ENCODE measurements at places on chromosomes 4 and X.

- DNase-seq, result no peak
These were observed 127.2 kb upstream of the GPC4 start for GRCh38 chrX:133542476-133542875.

- DNase-seq, result no peak
These were observed 12.9 kb downstream of the CSF2RA start for GRCh38 chrX:1281521-1281920.

GRCh38 chr4:149293046-149293649 is 522.5 kb downstream of the IQCM start:
- DNase-seq, result no peak

DNA sequence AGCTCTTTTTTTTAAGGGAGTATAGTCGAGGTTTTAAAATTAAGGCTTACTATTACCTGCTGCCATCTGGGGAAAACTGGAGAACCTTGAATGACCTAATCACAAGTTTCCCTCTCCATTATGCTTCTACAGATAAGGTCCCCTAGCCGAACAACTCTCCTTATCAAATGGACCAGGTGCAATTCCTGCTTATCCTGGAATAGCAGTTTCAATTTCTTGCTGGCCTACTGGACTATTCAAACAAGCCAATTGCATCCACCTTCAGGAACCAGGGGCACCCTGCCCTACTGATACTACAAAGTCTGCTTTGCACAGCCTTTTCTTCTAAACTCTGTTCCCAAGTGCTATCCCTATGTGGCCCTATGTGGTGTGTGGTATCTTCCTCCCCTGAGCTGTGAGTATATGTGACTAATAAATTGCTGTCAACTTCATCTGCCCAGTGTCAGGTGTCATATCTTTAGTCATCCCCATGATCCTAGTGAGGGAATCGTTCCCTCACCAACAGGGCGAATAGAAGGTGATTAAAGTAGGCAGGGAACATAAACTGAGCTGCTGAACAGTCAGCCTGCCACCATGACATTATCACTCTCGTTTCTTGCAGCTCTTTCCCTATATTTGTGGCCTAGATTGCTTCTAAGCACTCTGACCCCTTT is 128.5 kb downstream of the ATG4A start:
- DNase-seq, result no peak

DNA sequence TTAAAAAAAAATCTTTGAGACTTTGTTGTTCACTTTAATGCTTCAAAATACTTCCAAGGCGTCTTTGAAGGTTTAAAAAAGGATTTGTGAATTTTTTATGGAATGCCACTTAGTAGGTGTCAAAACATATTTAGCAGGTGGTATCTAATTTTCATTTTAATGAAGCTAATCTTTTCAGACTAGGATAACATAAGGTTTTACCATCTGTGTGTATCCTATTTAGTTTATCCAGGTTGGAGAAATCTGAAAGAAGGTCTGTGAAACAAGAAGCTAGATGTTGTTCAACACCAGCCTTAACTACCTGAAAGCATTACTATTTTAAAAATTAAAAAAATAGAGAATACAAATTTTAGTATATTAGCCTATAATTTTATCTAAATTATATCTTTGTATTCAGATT is 193.4 kb downstream of the GRID2 start:
- no peak for DNase-seq

DNA sequence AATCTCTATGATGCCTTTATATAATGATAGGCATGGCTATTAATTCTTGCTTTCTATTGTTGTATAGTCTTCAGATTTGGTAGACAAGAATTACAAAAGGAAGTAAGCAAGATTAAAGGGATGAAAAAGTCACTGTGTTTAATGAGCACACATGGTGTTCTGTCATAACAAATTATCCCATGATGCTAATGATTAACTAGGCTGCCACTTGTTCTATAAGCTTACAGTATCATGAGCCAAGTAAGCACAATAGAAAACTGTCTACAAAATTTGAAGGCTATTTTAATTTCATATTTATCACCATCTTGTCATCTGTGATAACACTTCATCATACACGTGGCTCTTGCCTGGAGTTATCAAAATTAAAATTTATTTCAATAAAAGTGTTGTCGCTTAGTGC is 466.7 kb downstream of the GASK1B start:
- DNase-seq, result no peak

- no peak for DNase-seq
These were observed 161.6 kb downstream of the IL15 start for GRCh38 chr4:141797966-141798365.

GRCh38 chr4:56424697-56425514 is 10.5 kb downstream of the PPAT start:
- DNase-seq, result no peak

- peak; percentile 70 for DNase-seq
These were observed at the start of gene ZRSR2 for GRCh38 chrX:15789979-15790768. TSS of gene ZRSR2 (plus strand) at chrX:15790484. CDS start at chrX:15790496, 12 bp downstream.

DNA sequence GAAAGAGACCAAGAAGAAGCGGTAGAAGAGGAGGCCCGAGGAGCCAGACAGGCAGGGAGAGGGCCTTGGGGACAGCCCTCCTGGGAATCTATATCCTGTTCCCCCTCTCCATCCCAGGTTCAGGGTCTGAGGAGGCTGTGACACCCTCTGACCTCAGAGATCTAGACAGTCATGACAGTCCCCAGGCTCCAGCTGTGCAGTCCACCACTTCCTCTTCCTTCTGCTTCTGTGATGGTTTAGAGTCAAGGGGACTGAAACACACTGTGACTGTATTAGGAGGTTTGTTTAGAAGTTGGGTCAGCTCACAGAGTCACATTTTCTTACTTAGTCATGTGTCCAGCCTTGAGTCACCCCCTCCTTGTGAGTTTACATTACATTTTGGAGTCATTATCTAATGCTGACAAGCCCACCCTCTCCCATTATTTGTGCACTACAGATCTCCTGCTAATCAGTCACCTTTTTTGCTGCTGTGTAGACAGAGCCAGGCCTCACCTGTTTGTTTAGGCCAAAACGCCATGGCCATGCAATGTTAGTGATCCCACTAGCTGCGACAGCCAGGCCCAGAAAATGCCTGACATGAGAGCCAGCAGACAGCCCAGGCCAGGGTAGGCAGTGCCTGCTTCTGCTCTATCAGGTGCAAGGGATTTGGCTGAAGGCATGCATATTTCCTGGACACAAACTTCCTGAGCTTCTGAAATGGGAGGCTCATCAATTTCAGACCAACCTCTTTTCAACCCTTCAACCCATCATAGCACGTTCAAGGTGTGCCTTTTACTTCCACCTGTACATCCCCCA is 26.0 kb downstream of the MANBA start:
- DNase-seq, result no peak

DNA sequence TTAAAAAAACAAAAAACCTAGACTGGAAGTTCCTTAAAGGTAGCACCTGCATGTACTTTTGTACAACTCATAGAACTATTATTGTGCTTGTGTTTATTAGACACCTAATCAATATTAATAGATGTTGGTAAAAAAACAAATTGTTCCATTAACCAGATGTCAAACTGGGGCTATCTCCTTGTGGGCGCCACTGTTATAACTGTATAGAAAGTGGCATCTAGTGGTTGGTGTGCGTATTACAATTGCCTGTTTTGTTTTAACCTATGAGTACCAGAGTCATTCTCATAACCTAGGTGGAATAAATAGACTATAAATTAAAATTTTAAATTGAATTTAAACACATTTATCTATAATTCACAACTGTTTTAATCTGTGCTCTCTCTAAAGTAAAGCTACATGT is 97.4 kb downstream of the COL4A5 start:
- DNase-seq, result no peak

GRCh38 chr4:148395771-148396170 is 46.4 kb downstream of the NR3C2 start:
- DNase-seq, result no peak

DNA sequence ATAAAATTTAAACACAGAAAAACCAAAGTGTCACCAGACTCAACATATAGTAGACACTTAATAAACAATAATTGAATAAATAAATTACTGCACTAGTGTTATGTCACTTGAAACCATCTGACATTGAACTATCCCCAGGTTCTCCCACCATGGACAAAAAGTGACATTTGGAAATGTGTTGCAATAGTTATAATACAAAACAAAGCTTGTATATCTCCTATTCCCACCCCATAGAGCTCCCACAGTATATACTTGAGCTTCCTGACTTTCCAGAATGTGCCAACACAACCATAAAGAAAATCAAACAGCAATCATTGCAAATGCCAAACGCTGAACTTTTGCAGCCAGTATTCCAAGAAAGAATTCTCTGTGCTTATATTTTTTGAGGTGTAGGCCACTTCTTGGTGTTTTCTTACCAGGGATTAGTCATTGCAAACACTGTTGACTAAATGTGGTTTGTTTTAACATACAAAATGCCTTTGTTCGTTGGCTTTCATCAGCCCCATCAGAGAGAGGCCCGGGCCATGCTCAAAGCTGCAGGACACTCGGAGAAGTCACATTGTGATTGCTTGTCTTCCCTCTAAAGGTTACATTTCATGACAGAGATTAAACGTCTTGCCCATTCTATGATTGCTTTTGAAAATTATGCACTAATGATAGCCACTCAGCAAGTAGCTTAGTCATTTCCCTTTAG is 33.8 kb downstream of the PPARGC1A start:
- no peak for DNase-seq

- DNase-seq, result no peak
These were observed 2.9 kb upstream of the CCSER1 start for GRCh38 chr4:90124276-90124675.

DNA sequence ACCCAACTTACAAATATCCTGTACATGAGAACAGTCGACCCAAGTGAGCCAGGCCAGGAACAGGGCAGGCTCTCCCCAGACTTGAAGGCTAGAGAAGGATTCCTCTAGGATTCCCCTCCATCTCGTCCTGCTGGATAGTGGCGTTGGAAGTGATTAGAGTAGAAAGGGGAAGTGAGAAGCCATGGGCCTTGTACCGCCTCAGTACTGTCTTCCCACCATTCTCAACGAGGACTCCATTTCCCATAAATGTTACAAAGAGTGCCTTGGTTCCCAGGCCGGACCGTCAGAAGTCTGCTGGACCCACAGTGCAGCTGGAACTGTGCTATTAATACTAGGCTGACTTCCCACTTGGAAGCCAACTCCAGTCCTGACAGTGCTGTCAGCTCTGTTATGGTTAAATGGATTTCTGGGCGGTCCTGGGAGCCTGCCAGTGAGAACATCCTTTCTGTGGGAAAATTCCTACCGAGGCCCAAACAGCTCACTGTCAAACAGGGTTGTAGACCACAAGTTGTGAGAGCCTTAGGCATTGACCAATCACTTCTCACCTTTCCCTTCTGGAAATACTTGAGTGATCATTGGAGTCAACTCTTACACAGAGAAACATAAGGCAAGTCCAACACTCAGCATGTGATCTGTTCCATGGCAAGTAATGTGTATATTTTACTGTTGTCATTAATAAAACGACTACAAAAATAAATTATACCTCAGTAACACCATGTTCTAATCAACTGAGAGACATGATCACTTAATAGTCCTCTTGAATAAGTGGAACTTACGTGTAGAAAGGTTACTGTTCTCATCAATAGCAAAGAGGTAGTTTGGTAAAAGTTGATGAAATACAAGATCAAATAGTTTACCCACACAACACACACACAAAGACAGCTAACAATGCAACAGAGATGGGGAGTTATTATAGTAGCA is 58.4 kb downstream of the AMELX start:
- no peak for DNase-seq

DNA sequence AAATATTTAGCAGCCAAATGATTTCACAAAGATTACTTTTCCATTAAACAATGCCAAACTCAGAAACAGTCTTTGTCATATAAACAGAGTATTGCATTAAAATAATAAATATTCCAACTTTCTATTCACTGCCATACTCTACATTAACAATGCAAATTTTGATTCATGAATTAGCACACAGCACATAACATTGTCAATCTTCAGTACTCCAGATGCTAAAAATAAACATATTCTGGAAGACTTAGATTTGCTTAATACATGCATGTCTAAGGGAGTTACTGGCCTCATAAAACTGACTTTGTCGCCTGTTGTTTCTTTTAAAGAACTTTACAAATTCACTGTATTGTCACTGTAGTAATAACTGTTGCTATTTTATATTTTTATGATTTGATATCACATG is 131.6 kb downstream of the TMEM144 start:
- no peak for DNase-seq

DNA sequence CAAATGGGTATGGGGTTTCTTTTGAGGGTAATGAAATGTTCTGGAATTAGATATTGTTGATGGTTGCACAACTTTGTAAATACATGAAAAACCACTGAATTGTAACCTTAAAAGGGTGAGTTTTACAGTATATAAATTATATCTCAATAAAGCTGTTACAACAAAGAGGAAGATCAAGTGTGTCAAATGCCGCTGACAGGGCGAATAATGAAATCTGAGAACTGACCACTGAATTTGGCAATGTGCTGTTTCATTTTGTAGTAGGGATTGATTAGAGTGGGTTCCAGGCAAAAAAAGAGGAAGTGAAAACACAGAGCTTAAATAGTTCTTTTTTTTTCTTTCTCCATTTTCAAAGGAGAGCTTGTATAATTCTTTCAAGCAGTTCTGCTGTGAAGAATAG is 161.1 kb upstream of the NAP1L5 start:
- no peak for DNase-seq

DNA sequence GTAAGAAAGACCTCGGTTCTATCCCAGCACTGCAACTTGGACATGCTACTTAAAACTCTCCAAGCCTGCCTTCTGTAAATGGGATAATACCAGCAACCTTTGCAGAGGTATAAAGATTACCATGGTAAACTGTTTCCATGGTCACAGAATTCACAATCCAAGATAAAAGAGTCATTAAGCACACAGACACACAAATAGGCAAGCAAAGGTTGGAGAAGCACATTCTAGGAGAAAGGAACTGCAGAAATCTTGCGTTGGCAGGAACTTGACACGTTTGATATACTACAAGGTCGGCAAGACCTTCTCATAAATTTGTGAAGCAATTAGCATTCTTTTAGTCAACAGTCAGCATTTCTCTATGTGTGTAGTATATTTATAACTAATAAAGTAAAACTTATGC is 12.3 kb upstream of the CHRNA9 start:
- no peak for DNase-seq

- DNase-seq, result no peak
These were observed 28.4 kb downstream of the ARHGEF6 start for GRCh38 chrX:136752346-136752745.

DNA sequence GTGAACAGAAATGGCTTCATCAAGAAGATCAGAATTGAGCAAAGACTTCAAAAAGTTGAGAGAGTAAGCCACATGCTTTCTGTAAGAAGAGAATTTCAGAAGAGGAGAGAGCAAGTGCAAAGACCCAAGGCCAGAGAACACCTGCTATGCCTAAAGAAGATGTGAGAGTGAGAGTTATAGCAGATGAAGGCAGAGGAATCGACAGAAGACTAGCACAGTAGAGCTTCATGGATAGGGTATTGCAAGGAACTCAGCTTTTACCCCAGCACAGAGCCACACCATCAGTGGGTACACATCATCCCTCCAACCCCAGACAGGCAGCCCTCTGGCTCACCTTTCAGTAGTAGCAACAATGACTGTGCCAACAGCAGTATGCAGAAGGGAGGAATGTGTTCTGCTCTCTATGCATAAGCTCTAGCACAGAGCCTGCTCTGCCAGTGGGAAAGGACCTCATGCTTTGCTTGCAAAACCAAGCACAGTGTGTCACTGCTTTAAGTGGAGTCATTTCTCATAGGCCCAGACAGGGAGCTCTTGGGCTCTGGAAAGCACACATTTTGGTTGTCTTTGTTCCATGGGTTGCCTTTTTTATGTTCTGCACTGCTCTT is 318.6 kb downstream of the NAF1 start:
- no peak for DNase-seq

Data from activated CD8-positive, alpha-beta memory T cell treated with anti-CD3 and anti-CD28 coated beads for 48 hours (primary cell).